ENCODE measurements at places on chromosomes 4 and X.

DNA sequence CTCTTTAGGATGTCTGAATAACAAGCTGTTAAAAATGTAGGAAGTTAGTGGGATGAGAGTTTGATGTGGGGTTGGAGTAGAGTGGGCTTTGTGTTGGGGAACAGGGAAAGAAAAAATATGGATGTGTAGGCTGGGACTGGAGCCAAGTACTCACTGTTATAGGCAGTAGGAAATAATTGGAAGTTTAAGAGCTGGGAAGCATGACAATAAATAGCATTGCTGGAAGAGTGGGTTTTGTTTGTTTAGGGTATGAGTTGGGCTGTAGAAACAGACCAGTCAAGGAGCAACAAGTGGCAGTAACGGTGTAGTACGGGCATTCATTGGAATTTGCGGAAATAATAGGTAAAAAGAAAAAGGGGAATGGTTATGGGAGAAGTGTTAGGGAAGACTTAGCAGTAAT lies 81.6 kb downstream of the KDM6A start:
- DNase-seq = no peak

- DNase-seq = no peak
Measured at GRCh38 chr4:26055855-26056254, 141.8 kb downstream of the SMIM20 start.

DNA sequence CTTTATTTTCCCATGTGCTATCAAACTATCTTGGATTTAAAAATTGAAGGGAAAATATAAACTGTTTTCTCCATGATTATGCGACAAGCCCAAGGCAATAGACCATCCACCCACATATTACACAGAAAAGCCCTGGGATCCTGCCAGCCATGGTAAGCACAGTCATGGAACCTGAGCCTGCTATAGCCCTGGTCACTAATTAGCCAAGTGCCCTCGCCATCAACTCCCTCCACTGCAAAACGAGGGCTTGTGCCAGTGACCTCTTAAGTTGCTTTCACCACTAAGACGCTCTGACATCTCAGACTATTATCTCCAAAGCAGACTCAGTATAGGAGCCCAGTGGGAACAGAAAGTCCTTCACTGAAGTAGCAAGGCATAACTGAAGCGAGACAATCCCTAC lies 69.2 kb downstream of the NLGN4X start:
- no peak for DNase-seq

DNA sequence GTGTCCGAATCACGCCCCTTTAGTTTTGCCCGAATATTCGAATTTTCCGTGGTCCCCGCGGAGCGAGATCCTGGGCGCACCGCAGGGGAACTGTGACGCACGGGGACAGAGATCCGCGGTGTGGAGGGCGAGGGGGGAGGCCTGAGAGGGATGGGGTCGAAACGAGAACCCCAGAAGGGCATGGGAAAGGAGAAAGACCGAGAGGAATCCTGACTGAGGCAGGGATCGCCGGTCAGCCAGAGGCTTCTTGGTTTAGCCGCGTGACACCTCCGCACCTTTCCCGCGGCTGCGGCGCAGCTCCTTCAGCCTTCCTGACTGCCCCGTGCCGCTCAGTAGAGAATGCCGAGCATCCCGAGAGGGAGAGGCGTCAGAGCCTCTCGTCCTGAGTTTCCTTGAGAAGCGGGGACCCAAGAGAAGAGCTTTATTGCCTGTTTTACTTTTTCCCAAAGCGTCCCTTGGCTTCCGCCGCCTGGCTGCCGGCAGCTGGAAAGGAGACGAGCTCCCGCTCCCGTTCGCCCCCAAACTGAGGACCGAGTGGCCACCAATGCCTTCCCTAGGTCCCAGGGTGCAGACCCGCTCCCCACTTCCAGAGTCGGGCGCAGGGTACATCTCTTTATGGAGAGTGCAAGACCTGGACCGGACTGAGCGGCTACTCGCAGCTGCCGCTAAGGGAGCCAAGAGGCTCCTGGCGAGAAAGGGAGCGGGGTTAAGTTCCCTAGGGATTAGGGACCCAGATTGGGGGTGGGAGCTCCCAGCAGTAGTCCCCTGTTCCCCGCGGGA lies 911 bp upstream of the GPR50 start:
- no peak for DNase-seq

DNA sequence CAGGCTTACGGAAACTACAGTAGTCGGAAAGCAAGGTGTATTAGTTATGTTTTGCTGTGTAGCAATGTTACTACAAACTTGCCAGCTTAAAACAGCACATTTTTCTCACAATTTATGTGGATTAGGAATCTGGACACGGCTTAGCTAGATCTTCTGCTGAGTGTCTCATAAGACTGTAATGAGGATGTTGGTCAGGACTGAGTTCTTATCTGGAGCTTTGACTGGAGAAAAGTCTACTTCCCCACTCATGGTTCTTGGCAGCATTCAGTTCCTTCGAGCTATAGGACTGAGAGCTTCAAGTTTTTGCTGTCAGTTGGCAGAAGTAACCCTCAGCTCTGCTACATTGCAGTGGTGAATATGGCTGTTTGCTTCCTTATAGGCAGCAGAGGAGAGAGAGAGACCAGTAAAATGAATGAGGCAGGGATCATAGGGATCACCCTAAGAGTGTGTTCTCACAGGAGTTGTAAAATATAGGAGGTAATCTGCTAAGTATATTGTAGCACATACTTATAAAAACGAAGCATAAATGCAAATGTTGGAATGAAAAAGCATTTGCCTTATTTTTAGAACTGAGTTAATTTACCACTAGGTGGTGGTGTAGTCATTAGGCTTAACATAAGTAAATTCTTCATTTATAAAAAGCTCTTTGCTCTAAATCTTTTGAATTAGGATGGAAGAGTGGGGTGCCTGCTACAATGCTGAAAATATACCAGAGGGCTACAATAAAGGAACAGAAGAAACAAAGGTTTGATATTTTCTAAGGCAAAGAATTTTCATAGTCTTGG lies 38.6 kb downstream of the ALG13 start:
- DNase-seq = no peak

- DNase-seq = no peak
Measured at GRCh38 chr4:160038615-160039014, 935.7 kb downstream of the RAPGEF2 start.

DNA sequence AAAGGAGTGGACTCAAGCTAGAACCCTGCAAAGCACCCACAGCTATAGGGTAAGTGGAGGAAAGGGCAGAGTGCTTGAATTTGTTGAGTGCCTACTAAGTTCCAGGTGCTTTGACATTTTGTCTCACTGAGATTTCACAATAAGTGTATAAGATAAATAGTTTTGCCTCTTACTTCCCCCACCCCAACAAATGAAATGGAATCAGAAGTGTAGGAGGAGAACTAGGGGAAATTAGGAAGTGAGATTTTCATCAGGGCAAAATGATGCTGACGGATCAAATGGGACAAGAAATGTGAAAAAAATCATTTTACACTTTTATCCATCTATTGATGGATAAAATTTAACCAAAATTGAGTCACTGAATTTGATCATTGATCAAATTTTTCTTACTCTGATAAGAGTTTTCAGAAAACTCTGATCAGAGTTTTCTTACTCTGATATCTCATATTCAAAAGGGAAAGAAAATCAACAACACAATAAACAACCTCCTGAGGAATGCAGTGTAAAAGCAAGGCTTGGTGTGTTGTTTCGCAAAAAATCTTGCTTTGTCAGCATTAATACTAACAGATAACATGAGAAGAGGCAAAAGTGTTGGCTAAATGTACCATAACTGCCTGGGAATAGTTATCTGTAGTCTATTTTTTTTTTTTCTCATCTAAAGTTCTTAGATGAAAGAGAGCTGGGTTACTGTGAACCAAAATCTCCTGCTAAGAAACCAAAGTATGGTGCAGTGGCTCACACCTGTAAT lies 24.9 kb downstream of the PLAC8 start:
- no peak for DNase-seq

DNA sequence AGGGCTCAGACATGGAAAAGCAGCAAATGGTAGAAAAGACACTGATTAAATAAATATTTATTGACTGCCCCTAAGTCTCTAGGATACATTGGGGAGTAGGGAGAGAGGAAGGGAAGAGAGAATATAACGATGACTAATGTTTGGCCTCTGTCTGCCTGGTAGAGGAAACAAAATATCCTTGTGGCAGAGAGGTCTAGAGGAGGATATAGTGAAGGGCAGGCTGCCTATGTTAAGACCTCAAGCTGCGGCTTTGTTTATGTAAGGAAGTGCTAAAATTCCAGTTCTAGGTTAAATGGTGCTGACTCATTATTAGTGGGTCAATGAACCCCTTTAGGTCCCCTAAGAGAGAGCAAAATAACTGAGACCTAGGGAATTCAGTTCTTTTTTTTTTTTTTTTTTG lies 427.3 kb upstream of the FTHL17 start:
- no peak for DNase-seq

DNA sequence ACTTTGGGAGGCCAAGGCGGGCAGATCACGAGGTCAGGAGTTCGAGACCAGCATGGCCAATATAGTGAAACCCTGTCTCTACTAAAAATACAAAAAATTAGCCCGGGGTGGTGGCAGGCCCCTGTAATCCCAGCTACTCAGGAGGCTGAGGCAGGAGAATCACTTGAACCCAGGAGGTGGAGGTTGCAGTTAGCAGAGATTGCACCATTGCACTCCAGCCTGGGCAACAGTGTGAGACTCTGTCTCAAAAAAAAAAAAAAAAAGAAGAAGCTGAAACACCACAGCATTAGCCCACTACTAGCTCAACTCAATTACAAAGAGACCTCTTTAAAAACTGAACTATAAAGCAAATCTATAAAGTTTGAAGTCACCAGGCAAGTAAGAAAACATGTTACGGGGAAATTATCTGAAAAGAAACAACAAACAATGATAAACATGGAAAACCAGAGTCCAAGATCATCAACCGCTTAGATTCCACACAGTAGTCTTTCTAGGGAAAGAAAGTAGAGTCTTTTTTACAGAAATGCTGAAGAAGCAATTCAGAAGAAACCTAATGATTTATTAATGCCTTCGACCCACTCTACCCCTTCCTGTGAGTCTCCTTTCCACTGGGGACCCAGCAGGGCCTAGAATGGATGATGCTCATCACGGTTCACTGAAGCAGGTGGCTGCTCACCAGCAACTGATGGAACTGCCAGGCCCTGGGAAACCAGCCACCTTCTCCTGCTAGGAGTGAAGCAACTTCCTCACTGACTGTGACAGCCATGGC lies 6.6 kb downstream of the SAT1 start:
- DNase-seq = no peak

GRCh38 chrX:45778616-45779015 lies 577.9 kb upstream of the DIPK2B start:
- DNase-seq = no peak

DNA sequence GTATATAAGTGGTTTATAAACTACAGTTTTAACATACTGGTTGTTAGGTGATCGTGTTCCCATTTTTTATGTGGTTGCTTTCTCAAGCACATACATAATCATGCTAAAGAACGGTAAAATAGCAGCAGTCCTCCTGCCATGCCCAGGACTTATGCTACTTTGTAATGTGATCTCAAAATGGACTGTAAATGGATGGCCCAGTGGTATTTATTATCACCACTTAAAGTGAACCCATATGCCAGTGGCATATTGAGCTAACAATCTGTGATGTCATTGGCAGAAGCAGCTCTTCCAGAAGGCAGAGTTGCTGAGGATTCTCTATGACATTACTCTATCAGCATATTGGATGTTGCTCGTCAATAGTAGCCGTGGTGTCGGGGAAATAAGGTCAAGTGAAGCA lies 28.6 kb downstream of the ANK2 start:
- no peak for DNase-seq

DNA sequence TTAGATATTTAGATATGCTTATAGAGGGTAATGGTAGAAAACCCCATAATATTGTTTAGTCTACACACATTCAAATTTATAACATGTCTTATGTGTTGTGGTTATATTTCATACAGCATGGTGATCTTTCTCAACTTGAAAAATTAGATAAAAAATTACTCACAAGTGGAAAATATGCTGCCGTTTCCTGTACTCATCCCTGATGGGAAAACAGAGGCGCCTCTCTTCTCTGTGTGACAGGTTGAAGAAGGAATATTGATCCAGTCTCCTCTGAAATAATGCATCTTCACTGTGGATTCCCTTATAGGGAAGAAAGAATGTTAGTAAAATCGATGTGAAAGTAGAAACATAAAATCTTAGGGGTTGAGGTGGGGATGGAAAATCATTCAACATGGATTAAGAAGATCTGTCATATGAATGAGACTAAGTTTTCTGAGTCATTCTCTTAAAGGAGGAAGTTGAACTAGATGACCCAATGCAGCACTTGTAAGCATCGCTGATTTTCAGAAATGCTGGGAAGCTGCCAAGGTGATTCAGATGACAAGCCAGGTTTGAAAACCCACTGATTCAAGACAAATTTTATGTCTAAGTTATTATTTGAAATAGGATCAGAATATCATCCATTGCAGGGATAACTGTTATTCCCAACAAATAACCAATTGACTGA lies 70.7 kb downstream of the ANKRD50 start:
- no peak for DNase-seq

GRCh38 chr4:165440415-165441158 lies 61.8 kb downstream of the CPE start:
- DNase-seq = no peak

DNA sequence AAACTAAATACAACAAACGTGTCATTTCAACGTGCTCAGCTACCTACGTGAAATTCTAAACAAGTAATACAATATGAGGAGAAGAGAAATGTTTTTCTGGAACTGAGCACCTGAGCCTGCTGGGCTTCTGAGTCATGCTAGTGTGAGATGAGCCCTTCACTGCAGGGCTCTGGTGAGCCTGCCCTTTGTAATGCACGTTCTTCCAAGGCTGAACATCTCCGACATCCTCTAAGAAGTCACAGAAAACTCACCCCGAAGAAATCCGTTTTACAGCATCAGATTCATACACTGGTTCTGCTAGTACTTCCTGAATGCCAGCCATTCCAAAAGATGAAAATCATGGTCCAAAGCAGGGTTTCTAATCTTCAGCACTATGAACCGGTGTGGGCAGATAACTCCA lies 157.1 kb downstream of the AMELX start:
- no peak for DNase-seq

DNA sequence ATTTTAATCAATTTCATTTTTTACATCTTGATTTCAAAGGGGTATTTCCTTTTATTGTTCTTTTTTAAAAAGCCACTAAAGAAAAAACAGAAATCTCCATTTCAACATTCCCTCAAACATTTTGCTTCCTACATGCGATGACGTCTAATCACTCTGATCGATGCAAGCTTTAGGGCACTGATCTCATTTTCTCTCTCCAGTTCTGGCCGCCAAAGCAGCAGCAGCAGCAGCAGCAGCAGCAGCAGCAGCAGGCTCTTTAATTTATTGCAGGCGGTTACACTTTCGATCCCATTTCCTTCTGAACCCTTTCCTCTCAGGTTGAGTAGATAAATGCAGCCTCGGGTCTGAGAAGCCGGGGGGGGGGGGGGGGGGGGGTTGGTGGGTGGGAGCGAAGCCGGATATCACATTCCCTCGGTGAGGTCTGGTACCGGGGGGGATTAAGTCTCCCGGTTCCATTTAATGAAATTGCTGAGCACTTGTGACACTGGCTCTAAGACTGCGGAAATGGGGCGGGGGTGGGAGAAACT lies 3.4 kb upstream of the PCDH7 start:
- DNase-seq = no peak

DNA sequence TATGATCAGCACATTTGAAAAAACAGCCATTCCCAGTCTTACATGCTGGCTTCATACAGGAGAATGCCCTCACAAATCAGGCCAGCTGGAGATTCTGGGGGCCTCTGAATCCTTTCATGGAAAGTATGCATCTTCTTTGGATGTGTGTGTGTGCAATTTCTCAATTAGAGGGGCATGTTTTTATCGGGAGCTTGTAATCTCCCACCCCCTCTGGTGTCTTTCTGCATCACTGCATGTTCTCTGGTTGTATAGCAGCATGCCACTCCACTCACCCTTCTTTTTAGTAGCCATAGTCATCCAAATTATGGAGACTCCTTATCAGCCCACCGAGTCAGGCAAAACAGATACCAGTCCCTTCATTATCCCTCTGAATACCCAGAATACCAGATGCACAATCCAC lies 282.2 kb upstream of the SLIT2 start:
- DNase-seq = no peak
